ENCODE measurements at places on chromosomes 1 and 21.

DNA sequence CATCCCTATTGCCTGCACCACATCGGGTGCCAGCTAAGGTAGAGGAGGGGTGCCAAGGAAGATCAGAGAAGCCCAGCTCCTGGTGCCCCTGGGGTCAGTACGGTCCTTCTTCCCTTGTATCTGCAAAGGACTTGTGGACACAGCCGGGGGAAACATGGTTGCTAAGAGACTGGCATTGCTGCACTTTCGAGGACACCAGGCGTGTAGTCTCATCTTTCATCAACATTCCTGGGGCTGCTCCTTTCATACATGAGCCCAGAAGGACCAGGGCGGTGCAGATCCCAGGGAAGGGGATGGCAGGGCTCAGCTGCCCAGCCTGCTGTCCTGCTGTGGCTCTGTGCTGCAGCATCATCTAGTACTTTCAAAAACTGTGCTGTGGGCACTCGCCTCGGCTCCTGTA, 61.0 kb downstream of the RUNX1 start:
- no peak for DNase-seq

GRCh38 chr1:207227131-207227630, 94.3 kb upstream of the CD55 start:
- no peak for DNase-seq

- no peak for DNase-seq
These were observed 1.2 kb downstream of the PIK3C2B start for GRCh38 chr1:204493145-204493983.

DNA sequence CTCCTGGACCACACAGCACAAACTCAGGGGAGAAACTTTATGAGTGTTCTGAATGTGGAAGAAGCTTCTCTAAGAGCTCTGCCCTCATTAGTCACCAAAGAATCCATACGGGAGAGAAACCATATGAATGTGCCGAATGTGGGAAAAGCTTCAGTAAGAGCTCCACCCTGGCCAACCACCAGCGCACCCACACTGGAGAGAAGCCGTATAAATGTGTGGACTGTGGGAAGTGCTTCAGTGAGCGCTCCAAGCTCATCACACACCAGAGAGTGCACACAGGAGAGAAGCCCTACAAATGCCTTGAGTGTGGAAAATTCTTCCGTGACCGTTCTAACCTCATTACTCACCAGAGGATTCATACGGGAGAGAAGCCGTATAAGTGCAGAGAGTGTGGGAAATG, 22.5 kb downstream of the ZSCAN20 start:
- no peak for DNase-seq

GRCh38 chr1:167064621-167065020, 25.6 kb downstream of the GPA33 start:
- DNase-seq, result no peak

Measured in activated naive CD4-positive, alpha-beta T cell (primary cell).